Activated T-helper 2 cell treated with anti-CD3 and anti-CD28 coated beads, Interferon-gamma antibody, Interleukin-2, Interleukin-4, amounts not matched to agents 10 μg/mL and 5 μg/mL and 100 μg/mL, durations not matched to agents 14 hours and 24 hours and 36 hours (primary cell): ENCODE measurements at places on chromosomes 7 and 10. TPM values are rescaled to one million over a fixed set of nuclear protein-coding genes. Genes with fewer than 3 reads are reported as not detected.
A peak's percentile ranks its signal among the peaks of the same experiment; 100 is the strongest.

The CCM2 gene
- total RNA-seq: 61.3 and 61.7 TPM in 2 replicates

DNA sequence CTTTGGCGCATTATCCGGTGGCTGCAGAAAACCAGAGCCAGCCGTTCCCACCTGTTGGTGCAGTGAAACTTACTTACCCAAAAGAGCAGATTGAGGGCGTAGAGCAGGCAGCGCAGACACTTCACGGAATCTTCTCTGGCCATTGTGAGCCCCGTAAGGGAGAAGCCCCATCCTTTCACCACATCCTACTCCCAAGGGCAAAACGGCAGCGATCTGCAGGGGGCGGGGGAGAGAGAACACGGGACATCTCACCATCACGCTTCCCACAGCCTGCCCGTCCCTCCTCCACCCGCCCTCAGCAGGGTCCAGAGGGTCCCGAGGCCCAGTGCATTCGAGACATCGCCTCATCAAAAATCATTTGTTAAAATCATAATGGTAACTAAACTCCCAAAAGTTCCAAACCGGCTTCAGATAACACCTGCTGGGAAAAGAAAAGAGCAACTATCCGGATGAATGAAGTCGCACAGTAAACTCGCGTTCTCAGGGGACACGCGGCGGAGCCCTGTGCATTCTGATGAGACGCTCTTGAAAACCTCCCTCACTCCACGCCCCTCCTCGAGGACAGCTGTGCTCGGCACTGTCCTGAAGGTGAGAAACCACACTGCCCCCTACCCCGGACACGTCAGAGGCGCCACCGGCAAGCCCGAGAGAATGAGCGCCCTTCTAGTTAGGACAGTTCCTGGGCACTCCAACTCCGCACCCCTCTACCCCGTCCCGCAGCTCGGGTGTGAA, 1.2 kb downstream of the TSPAN12 start:
- H3K36me3 ChIP-seq: no peaks in the 10 kb centered on the region
- peaks cover 69% of the 10 kb centered on the region for H3K27me3 ChIP-seq
- H3K4me1 ChIP-seq: peaks cover 10% of the 10 kb centered on the region
- no peak overlapping the region for H3K27ac ChIP-seq
- DNase-seq: no peak

GRCh38 chr7:39693812-39694211, 70.4 kb downstream of the RALA start:
- peaks cover 54% of the 10 kb centered on the region for H3K36me3 ChIP-seq
- DNase-seq: no peak
- H3K4me3 ChIP-seq: no peak overlapping the region
- no peaks in the 10 kb centered on the region for H3K4me1 ChIP-seq
- H3K27ac ChIP-seq: no peak overlapping the region

- DNase-seq: no peak
- no peak overlapping the region for H3K4me3 ChIP-seq
- H3K36me3 ChIP-seq: no peaks in the 10 kb centered on the region
- peaks cover 5% of the 10 kb centered on the region for H3K4me1 ChIP-seq
- H3K27me3 ChIP-seq: peaks cover 2% of the 10 kb centered on the region
These were observed 278.5 kb downstream of the DNAJB6 start for GRCh38 chr7:157615101-157615817.

DNA sequence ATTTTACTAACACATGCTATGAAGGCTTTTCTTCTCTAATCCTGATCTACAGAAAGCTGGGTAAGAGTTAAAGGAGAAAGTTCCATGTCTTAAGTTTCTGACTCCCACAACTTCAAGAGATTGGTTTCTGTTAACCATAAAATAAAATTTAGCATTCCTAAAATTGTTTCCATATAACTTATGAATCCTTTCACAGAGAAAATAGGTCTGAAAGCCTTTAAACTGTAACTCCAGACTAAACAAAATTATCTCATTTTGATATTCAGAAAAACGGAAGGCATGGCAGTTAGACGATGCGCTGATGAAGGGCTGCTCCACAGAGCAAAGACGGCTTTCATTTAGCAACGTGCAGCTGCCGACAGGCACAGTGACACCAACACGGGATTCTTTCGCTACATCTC, 133.3 kb downstream of the SLC25A13 start:
- no peak overlapping the region for H3K27ac ChIP-seq
- no peaks in the 10 kb centered on the region for H3K4me1 ChIP-seq
- no peaks in the 10 kb centered on the region for H3K27me3 ChIP-seq
- DNase-seq: no peak
- H3K4me3 ChIP-seq: no peak overlapping the region

The IFIT1B gene
- total RNA-seq: not detected in 2 replicates

DNA sequence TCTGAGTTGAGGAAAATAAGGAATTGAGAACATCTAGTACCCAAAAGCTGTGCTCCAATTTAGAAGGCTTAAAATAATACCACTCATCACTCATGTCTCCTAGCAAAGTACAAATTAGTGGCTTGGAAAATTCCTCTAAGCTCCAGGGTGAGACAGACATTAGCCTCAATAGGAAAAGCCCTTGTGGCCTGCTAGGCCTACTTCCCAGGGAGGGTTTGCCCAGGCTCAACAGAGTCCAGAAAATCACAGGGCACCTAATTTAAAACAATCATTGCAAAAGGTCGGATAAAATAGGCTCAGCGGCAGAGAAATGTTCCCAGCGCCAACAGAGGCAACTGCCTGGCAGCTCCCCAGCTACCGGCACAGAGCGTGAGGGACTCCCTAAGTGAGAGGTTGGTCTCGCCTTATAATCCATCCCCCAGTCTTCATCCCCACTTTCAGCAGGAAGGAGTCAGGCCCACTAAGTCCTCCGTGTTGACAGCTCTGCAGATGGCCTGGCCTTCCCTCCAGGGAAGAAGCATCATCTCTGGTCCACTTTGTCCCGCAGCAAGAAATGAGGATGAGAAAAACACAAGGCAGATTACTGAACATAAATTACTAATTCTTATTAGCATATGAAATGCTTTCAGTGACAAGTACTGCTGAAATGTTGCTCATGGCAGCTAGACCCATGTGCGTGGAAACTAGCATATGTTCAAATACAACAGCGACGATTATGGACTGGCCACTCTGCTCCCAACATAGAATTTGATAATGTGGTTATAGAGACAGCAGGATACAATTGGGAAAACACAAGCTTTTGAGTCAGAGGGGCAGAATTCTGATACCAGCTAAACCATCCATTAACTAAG, 1177.7 kb upstream of the AUTS2 start:
- no peaks in the 10 kb centered on the region for H3K27me3 ChIP-seq
- no peaks in the 10 kb centered on the region for H3K4me1 ChIP-seq
- no peaks in the 10 kb centered on the region for H3K36me3 ChIP-seq
- no peak for DNase-seq
- no peak overlapping the region for H3K4me3 ChIP-seq

DNA sequence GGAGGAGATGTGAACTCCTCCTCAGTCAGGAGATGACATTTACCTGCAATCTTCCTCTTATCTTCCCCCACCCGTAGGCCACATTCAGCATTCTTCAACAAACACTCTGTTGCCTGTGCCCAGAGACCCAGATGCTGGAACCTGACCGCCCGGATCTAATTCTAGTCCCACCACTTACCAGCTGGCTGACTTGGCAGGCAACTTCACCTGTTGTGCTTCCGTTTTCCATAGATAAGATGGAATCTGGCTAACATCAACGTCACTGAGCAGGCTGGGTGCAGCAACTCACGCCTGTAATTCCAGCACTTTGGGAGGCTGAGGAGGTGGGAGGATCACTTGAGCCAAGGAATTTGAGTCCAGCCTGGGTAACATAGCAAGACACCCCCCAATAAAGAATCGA, 21.3 kb upstream of the FXYD4 start:
- no peak overlapping the region for H3K4me3 ChIP-seq
- H3K4me1 ChIP-seq: peaks cover 29% of the 10 kb centered on the region
- no peak overlapping the region for H3K27ac ChIP-seq
- DNase-seq: no peak
- peaks cover 8% of the 10 kb centered on the region for H3K27me3 ChIP-seq
- no peaks in the 10 kb centered on the region for H3K36me3 ChIP-seq

DNA sequence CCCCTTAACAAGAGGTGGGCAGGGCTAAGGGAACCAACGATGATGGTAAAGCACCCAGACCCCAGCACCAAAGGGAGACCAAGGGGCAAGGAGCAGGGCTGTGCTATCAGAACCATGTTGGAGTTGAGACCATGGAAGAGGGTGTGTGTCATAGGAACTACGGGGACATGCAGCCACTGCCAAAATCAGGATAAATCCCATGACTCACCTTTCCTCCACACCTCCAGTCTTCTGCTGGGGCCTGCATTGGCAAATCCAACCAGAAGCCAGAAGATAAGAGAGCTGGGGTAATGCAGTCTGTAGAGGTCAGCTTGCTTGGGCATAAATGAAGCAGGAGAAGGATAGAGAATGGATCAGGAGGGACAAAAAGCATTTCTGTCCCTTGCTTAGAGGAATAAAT, 42.7 kb upstream of the SMARCD3 start:
- H3K36me3 ChIP-seq: no peaks in the 10 kb centered on the region
- no peak for DNase-seq
- H3K27ac ChIP-seq: no peak overlapping the region

The KCP gene
- not detected in 2 replicates for total RNA-seq

DNA sequence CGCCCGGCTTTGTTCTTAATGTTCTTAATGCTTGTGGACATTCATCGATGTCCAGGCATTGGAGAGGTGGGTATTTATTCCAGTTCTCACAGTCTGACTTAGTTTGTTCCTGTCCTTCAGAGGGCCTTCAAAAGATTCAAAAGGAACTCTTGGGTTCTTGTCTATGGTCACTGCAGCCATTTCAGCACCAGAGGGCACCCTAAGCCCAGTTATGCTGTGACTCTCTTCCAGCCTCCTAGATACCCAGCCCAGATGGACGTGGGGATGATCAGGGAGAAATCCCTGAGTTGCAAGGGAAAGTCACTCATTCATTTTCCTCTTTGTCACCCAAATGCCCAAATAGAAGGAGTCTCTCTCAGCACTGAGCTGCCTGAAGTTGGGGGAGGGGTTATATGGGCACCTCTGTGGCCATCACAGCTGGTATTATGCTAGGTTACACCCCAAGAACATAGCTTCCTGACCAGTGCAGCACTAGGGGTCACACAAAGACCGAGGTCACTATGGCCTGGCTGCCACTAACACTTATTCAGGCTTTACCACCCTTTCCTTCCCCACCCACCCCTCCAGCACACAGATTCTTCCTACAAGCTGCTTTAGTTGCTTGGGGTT, 26.5 kb upstream of the CCDC126 start:
- H3K27me3 ChIP-seq: peaks cover 15% of the 10 kb centered on the region
- H3K36me3 ChIP-seq: no peaks in the 10 kb centered on the region
- no peak overlapping the region for H3K4me3 ChIP-seq
- DNase-seq: peak; percentile 51
- H3K27ac ChIP-seq: no peak overlapping the region

DNA sequence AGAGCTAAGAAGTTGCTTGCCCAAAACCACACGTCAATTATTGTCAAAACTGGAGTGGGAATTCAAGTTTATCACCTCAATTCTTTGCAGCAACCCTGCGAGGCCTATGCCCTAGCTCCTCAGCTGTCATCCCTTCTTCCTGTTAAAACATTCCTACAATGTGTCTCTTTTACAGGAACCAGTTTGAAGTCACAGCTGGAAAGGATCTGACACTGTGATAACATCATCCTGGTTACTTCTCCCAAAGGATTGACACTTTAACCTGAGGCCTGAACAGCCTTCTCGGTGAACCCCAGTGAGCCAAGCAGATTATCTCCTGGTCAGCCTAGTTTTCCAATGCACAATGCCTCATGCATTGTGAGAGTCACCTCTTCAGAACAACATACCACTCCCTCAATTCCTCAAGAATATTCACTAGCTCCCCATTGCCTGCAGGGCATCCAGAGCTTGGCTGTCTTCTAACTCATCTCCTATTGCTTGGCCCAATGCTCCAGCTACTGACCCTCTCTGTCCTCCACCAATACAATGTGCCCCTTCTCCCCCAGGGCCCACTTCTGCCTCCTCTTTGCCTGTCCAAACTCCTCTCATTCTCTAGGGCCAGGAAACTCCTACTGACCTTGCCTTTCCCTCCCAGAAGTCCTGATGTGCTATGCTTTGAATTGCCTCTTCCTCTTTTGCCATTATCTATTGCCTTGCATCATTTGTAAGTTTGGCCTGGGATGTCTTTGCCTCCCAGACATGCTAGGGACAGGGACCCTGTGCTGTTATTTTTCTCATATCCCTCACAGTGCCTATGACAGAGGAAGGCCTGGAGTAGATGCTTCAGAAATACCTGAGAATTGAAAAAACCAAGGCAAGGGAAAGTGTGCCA, 10.4 kb upstream of the DLG5 start:
- H3K36me3 ChIP-seq: no peaks in the 10 kb centered on the region
- no peak for DNase-seq
- H3K27me3 ChIP-seq: peaks cover 6% of the 10 kb centered on the region

DNA sequence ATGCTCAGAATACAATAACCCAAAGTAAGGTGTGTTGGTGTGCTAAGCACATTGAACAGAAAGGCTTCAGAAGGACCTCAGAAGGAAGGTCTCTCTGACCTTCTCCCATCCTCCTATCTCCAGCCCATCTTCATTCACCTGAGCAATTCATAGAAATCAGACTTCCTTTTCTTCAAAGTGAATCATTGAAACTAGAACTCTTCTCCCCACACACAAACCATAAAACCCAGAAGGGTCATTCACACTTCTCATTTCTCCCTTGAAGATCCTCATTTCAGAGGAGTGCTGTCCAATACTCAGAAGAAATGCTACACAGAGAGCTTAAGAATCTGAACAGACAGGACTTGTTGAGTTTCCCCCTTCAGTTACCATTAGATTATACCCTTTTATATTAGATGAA, 89.5 kb downstream of the VWDE start:
- no peaks in the 10 kb centered on the region for H3K36me3 ChIP-seq
- H3K27ac ChIP-seq: no peak overlapping the region
